Natural killer cell treated with Interleukin-12 subunit alpha and Interleukin-12 subunit beta and Interleukin-15 and Interleukin-18, amount 100 ng/mL, for 72 hours (primary cell): ENCODE measurements at places on chromosomes 16 and 17.
A peak's percentile ranks its signal among the peaks of the same experiment; 100 is the strongest.

GRCh38 chr16:83974475-83974874, 6.4 kb downstream of the NECAB2 start:
- no peaks in the 10 kb centered on the region for H3K36me3 ChIP-seq
- H3K27me3 ChIP-seq: peaks cover 7% of the 10 kb centered on the region
- DNase-seq: peak; percentile 16
- H3K4me1 ChIP-seq: no peaks in the 10 kb centered on the region

DNA sequence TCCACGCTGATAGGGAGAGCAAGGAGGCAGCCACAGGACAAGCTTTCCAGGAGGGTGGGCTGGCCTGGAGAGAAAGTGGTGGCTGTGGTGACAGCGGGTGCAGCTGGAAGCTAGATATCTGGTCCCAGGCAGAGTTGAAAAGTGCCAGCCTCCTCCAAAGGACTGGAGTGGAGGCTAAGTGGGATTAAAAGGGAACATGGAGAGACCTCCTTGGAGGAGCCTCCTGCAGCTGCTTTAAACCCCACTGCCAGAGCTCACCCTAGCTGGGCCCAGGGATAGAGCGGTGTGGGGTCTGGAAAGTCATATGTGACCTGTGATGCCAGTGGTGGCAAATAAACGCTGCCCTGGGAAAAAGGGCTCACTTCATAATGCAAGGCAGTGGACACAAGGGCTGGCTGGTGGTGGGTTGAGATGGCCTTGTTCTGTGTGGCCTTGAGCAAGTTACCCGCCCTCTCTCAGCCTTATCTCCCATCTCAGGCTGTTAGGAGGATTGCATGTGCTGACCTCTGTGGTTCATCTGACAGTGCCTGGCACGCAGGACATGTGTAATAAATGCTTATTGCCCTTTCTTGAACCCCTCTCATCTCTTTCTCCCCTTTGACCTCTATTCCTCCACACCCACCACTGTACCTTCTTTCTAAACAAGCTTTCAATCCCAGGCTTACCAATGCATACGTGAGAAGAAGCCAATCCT, 61.0 kb upstream of the LGALS9 start:
- peaks cover 61% of the 10 kb centered on the region for H3K4me1 ChIP-seq
- H3K36me3 ChIP-seq: peaks cover 5% of the 10 kb centered on the region
- peak overlapping the region; percentile 96 for H3K27ac ChIP-seq
- H3K27me3 ChIP-seq: no peaks in the 10 kb centered on the region
- peak overlapping the region; percentile 82 for H3K4me3 ChIP-seq

GRCh38 chr16:86030116-86030515, 131.2 kb downstream of the IRF8 start:
- no peak overlapping the region for H3K4me3 ChIP-seq
- H3K27me3 ChIP-seq: peaks cover 32% of the 10 kb centered on the region
- DNase-seq: no peak
- H3K4me1 ChIP-seq: no peaks in the 10 kb centered on the region
- H3K36me3 ChIP-seq: peaks cover 4% of the 10 kb centered on the region

DNA sequence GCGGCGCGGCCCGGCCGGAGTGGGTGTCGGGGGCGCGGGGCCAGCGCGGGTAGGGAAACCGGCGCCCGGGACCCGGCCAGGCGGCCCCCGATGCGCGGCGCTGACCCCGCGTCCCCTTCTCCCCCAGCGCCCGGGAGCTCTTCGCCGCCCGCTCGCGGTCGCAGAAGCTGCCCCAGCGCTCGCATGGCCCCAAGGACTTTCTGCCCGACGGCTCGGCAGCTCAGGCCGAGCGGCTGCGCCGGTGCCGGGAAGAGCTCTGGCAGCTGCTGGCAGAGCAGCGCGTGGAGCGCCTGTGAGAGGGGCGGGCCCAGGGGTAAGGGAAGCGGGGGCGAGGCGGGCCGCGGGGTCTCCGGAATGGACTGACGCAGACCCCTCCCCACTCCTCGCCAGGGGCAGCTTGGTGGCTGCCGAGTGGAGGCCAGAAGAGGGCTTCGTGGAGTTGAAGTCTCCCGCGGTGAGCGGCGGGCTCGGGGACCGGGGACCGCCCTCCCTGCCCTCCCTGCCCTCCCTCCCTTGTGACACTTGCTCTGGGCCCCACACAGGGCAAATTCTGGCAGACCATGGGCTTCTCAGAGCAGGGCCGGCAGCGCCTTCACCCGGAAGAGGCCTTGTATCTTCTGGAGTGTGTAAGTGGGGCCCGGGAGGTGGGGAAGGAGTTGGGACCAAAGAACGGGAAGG, 430 bp downstream of the TSEN54 start:
- H3K27ac ChIP-seq: peak overlapping the region; percentile 54
- no peaks in the 10 kb centered on the region for H3K27me3 ChIP-seq

- DNase-seq: no peak
- H3K4me1 ChIP-seq: peaks cover 24% of the 10 kb centered on the region
- H3K27me3 ChIP-seq: no peaks in the 10 kb centered on the region
- H3K4me3 ChIP-seq: peak overlapping the region; percentile 77
- no peaks in the 10 kb centered on the region for H3K36me3 ChIP-seq
These were observed 76.2 kb downstream of the CHD9 start for GRCh38 chr16:53131050-53131362.

- H3K4me3 ChIP-seq: no peak overlapping the region
- peaks cover 24% of the 10 kb centered on the region for H3K27me3 ChIP-seq
- peaks cover 15% of the 10 kb centered on the region for H3K4me1 ChIP-seq
- no peak for DNase-seq
- H3K27ac ChIP-seq: no peak overlapping the region
These were observed 3.8 kb upstream of the RUNDC3A start for GRCh38 chr17:44304651-44305050.

DNA sequence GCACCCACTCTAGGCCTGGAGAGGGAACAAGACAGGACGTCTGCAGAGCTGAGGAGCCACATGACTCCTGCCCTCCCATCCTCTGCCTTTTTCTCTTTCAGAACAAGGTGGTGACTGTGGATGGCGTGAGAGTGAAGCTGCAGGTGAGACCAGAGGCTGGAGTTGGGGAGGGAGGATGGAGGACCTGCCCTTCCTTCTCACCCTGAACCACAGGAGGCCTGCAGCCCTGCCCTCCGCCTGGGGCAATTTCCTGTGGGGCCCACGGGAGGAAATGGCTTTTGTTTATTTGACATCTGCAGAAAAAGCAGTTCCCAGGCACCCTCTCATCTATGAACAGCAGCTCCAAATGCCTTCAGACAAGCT, 5.1 kb downstream of the RAB37 start:
- no peaks in the 10 kb centered on the region for H3K27me3 ChIP-seq
- H3K4me1 ChIP-seq: peaks cover 71% of the 10 kb centered on the region
- H3K27ac ChIP-seq: peak overlapping the region; percentile 74

DNA sequence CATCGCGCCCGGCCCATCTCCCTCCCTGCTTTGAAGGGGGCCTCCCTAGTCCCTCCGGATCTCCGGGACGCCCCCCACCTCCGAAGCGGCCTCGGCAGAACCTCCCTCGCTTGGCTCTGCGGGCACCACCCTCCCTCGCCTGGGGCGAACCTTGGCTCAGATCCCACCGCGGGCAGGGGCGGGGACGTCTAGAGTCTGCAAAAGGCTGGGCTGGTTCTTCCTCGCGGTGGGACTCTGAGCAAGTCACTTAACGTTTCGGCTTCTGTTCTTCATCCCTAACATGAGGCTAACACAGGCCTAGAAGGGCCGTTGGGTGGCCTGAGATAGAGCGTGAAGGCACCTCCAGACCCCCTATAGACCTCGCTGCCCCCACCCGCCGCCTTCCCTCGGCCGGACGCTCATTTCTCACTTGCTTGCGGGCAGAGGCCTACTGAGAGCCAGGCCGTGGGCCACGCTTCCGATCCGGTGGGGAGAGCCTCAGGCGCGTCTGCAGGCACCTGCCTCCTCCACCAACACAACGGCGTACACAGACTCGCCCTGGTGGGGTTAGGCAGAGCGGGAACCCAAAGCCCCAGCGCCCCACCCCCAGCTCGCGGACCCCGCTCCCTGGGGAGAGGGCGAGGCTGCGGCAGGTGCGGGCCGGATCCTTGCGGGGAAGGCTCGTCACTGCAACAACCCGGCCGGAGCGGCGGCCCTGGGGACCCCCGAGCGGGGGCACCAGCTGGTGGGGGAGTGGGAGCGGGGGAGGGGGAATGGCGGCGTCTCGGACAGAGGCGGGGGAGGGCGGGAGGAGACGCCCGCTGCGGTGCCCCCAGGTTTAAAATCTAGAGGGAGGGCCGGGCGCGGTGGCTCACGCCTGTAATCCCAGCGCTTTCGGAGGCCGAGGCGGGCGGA, 5.4 kb downstream of the MYO1C start:
- H3K36me3 ChIP-seq: no peaks in the 10 kb centered on the region
- peak overlapping the region; percentile 83 for H3K4me3 ChIP-seq
- peaks cover 17% of the 10 kb centered on the region for H3K27me3 ChIP-seq
- H3K27ac ChIP-seq: peak overlapping the region; percentile 77
- peaks cover 12% of the 10 kb centered on the region for H3K4me1 ChIP-seq

GRCh38 chr17:67558740-67559380, 158.9 kb upstream of the NOL11 start:
- peaks cover 11% of the 10 kb centered on the region for H3K36me3 ChIP-seq
- DNase-seq: no peak
- no peaks in the 10 kb centered on the region for H3K27me3 ChIP-seq

DNA sequence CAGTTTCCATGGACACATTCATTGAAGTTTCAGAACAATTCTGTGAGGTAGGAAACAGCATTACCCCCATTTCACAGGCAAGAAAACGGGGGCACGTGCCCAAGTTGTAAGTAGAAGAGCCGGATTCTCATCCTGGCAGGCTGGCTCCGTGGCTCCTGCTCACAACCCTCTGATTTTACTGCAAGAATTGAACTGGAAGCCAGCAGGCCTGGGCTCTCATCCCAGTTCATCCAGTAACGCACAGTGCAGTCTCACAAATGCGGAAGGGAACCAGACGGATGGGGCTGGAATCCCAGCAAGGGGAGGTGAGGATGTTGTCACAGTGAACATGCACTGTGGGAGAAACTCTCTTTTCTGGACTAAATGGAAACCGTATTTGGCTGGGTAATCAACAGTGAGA, 40.7 kb upstream of the DOC2B start:
- H3K4me3 ChIP-seq: no peak overlapping the region
- H3K4me1 ChIP-seq: no peaks in the 10 kb centered on the region
- no peaks in the 10 kb centered on the region for H3K27me3 ChIP-seq

- H3K4me3 ChIP-seq: peak overlapping the region; percentile 27
- H3K27me3 ChIP-seq: no peaks in the 10 kb centered on the region
- H3K36me3 ChIP-seq: no peaks in the 10 kb centered on the region
- peaks cover 11% of the 10 kb centered on the region for H3K4me1 ChIP-seq
- peak overlapping the region; percentile 88 for H3K27ac ChIP-seq
- no peak for DNase-seq
These were observed 2.3 kb downstream of the DPEP2NB start for GRCh38 chr16:68013440-68013839.

DNA sequence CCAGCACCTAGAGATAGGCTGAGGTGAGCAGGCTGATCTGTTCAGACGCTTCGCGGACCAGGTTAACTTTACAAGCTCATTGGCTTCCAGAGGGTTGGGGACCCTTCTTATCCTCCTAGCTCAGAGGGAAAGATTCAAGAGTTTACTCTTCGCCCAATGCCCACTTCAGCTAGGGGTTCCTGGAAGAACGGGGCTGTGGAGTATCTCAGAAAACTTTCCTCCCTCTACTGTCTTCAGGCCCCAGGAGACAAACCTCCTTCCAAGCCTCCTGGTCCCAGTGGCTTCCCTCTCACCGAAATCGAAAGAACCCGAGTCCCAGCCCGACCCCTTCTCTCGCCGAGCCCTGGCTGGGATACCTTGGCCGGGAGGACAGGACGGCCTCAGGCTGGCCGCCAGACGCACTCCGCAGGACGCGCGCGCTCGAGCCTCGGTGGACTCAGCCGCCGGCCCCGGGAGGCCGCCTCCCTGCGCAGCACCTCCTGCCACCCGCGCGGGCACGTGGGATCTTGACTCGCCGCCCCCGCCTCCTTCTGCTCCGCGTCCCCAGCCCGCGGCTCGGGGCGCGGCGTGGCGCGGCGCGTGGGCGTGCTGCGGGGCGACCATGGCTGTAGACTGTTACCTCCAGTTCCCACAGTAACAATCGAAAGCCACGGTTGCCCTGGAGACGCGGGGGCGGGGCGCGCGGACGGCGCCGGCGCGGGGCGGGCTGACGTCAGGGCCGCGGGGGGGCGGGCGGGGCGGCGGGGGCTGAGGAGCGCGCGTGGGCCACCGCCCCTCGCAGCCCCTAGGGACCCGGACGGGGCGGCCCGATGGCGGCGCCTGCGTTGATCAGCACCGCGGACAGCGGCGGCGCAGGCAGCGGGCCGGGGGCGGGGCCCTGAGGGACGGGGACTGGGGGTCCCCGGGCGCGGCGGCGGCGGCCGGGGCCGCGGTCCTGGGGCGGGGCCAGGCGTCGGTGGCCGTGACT, 5.3 kb upstream of the HIC1 start:
- no peaks in the 10 kb centered on the region for H3K27me3 ChIP-seq
- DNase-seq: peak; percentile 93
- H3K36me3 ChIP-seq: no peaks in the 10 kb centered on the region

GRCh38 chr17:63685041-63685440, 14.9 kb downstream of the LIMD2 start:
- H3K36me3 ChIP-seq: no peaks in the 10 kb centered on the region
- no peak for DNase-seq
- no peak overlapping the region for H3K4me3 ChIP-seq
- H3K27me3 ChIP-seq: no peaks in the 10 kb centered on the region
- H3K4me1 ChIP-seq: peaks cover 4% of the 10 kb centered on the region

- H3K36me3 ChIP-seq: no peaks in the 10 kb centered on the region
- H3K4me3 ChIP-seq: no peak overlapping the region
- no peak overlapping the region for H3K27ac ChIP-seq
- no peaks in the 10 kb centered on the region for H3K4me1 ChIP-seq
- DNase-seq: no peak
- H3K27me3 ChIP-seq: no peaks in the 10 kb centered on the region
These were observed 9.9 kb downstream of the HAS3 start for GRCh38 chr16:69115361-69115760.

GRCh38 chr17:55580596-55581133, 69.4 kb upstream of the SMIM36 start:
- peaks cover 8% of the 10 kb centered on the region for H3K27me3 ChIP-seq
- H3K27ac ChIP-seq: no peak overlapping the region
- H3K4me3 ChIP-seq: no peak overlapping the region
- DNase-seq: no peak
- H3K36me3 ChIP-seq: no peaks in the 10 kb centered on the region

GRCh38 chr17:34257299-34257985, 2.4 kb downstream of the CCL2 start:
- peaks cover 13% of the 10 kb centered on the region for H3K4me1 ChIP-seq
- no peaks in the 10 kb centered on the region for H3K36me3 ChIP-seq
- no peak for DNase-seq
- peaks cover 60% of the 10 kb centered on the region for H3K27me3 ChIP-seq
- H3K4me3 ChIP-seq: no peak overlapping the region

DNA sequence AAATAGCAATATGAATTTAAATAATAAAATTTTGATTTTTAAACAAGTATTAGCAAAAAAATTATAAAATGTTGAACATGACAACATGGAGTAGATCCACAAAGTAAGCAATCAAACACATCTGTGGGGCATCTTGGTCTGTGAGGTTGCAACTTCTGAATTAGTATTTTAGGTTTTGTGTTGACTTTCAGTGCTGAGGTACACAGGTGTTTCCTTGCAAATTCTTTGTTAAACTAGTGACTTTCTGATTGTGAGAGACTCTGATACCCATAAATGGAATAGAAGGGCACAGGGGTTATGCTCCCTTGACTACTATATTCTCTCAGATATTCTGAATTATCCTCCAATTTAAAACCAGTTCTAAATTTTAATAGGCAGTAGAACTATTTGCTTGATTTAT, 841.7 kb downstream of the CDH8 start:
- no peak overlapping the region for H3K4me3 ChIP-seq
- H3K27ac ChIP-seq: no peak overlapping the region
- H3K36me3 ChIP-seq: peaks cover 8% of the 10 kb centered on the region
- DNase-seq: no peak
- no peaks in the 10 kb centered on the region for H3K27me3 ChIP-seq
